ENCODE measurements at places on chromosomes 13 and 19. TPM values are rescaled to one million over a fixed set of nuclear protein-coding genes. Genes with fewer than 3 reads are reported as not detected.

SBSN gene
- not detected for total RNA-seq

TTYH1 gene
- total RNA-seq, result 13.4 TPM

DOCK6 gene
- total RNA-seq, result 26.9 TPM

CYP4F22 gene
- not detected for total RNA-seq

Data from H7 (cell line).